Activated CD4-positive, alpha-beta T cell treated with anti-CD3 and anti-CD28 coated beads, Interleukin-2, Interleukin-4, amounts not matched to agents 100 ng/mL and 50 ng/mL, durations not matched to agents 16 hours and 8 hours (primary cell): ENCODE measurements at places on chromosomes 4 and X.

- DNase-seq = no peak
These were observed 5.7 kb upstream of the CASP6 start for GRCh38 chr4:109708990-109709389.

DNA sequence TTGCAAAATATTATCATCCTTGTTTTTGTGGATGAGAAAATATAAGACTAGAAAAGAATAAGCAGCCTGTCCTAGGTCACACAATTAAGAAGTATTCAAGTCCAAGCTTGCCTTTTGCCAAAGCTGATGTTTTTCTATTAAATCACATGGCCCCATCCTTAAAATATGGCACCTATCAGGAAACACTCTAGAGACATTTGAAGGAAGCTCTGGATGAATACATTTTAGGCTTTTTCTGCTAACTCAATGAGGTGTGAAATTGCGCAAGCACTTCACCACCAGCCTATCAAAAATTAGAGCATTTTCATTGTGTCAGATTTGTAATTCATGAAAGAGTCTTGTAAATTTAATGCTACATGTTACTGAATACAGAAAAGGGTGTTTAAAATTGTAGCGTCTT lies 251.1 kb upstream of the MAD2L1 start:
- no peak for DNase-seq

DNA sequence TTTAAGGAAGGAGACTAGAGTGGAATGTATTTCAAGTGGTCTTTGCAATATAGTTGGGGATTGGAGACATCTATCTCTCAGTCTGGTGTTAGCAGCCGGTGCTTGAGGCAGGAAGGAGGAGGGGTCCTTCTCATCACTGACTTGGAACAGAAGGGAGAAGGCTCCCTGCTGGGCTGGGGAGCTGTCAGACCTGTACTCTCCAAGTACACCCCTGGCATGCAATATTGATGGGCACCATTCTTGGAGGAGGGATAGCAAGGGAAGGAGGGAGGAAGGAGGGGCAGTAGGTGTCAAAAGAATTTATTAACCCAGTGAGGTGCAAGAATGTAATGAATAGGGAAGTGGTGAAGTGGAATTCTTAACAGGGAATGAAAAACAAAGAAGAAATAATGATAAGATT lies 338.8 kb downstream of the UNC5C start:
- no peak for DNase-seq

DNA sequence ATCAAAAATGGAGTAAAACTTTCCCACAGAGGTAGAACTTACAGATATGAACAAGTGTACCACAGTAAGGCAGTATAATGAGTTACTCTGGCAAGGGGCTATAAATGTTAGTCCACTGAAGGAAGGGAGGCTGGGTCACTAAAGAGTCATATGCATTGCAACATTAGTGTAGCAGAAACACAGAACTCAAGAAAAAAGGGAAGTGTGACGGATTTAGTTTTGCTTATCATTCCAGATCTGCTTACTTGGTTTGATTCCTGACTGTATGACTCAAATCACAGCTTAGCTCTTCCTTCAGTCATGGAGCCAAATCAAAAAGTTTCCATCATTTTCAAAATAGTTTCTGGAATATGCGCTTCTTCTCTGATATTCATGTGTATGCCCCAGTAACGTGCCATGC lies 148.7 kb downstream of the FSTL5 start:
- no peak for DNase-seq
